ENCODE measurements at places on chromosomes 7 and 10.

DNA sequence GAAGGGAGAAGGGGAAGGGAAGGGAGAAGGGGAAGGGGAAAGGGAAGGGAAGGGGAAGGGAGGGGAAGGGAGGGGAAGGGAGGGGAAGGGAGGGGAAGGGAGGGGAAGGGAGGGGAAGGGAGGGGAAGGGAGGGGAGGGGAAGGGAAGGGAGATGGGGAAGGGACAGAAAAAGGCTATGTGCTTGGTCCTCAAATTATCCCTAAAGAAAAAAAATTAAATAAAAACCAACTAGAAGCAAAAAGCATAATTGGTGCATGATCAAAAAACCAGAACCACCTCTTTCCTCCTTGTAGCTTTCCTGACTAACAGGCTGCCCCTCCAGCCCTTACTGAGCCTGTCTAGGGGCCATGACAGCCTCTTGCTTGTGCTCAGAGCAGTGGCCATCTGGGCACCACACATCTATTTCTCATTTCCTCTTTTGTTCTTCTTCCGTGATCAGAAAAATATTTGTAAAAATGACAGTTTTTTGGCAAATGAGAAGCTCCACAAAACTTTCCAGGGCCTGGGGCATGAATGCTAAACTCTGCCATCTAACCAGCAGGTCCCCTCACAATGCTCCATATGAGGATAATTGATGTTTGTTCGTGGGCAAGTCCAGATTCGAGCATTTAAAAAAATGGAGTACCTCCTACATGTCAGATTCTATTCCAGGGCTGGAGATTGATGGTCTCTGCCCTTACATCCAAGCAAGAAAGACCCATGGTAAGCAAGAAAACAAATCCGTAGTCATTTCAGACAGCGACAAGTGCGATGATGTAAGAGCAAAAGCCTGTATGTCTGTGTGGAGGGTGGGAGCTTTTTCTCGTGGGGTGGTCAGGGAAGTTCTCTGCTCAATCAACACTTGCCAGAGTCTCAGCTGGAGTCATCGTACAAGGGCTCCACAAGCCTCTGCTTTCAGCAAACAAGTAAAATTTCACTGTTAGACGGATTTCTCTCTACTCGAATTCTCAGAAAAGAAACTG, 320.9 kb downstream of the WDR11 start:
- DNase-seq, result no peak

DNA sequence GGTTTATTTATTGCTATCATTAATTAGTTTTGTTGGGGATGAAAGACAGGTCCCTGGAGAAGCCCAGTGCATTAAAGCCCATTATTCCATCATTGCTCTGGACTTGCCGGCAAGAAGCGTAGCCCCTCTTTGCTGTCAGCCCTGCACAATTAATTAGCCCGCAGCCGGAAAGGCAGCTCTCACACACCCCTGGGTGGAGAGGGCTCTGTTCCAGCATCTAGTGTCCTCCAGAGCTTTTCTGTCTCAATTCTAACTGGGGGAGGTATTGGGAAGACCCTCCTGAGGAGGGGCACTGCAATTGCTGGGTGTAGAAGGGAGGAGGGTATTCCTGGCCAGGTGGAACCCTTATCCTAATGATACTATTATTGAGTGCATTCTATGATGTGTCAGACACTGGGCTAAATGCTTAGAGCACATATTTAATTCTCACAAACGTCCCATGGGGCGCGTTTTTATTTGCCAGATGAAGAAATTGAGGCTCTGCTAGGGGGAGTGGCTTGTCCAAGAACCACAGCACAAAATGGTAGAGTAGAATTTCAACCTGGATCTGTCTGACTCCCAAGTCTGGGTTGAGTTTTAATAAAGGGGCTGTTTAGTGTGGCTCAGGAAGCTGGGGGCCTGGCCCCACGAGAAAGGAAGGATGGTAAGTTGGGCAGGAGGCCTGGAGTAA, 148.1 kb upstream of the PCBD1 start:
- no peak for DNase-seq

DNA sequence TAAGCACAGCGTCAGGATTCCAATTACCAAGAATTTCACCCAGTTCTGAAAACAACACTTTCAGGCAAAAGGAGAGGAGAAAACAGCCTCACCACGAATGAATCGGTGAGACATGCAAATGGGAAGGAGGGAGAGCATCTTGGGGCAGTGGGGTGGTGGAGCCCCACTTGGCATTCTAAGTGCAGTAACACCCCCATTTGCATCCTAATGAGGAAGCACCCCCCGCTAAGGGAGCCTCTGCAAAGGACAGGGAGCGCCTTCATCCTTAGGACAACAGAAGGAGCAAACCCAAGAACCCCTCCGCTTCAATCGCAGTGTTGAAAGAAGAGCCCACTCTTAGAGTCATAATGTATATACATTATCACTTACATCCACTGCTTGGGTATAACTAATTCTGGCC, 46.8 kb downstream of the NRAP start:
- no peak for DNase-seq

- DNase-seq, result no peak
Observed at GRCh38 chr7:106767498-106768323, 97.4 kb upstream of the PIK3CG start.

- DNase-seq, result no peak
Observed at GRCh38 chr10:70661623-70662361, 10.5 kb upstream of the ADAMTS14 start.

- DNase-seq, result no peak
Observed at GRCh38 chr7:113608782-113609181, 310.0 kb downstream of the PPP1R3A start.

DNA sequence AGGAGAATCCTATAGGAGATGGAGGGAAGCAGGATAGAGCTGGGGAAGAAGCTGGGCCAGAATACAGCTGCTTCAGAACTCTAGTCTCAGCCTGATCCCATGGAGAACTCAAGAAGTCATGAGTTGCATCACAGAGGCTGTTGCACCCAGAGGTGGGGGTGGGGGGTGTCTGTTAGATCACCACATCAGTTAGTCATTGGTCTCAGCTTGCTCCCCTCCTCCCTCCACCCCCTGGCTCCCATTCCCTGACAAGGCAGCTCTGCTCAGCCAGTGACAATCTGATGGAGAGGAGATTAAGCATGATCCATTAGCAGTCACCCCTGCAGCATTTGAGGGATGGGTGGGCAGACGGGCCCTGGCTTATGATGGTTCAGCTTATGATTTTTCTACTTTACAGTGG, 58.4 kb upstream of the FGL2 start:
- DNase-seq, result no peak

DNA sequence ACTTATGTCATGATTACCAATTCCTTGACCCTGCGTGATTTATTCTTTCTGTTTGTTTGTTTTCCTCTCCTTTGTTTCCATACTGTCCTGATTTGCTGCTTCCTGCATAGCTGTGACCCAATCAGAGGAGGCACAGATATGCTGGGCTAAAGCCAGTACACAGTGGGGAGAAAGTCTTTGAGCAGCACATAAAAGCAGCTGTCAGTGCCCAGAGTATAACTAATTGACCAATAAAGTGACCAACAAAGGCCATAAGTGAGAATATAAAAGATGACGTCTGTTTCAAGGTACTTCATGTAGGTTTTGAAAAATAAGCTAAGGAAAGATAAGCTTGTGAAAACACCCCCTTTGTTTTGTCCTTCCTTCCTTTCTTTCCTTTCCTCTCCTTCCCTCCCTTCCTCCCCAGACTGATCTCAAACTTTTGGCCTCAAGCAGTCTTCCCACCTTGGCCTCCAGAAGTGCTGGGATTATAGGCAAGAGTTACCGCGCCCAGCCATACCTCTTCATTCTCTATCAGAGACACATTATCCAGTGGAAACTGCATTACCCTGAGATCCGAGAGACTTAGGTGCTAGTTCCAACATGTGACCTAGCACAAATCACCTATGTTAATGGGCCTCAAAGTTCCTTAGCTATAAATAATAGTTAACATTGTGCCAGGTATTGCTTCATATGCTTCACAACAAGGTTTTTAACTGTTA, 17.0 kb downstream of the BCAP29 start:
- no peak for DNase-seq

DNA sequence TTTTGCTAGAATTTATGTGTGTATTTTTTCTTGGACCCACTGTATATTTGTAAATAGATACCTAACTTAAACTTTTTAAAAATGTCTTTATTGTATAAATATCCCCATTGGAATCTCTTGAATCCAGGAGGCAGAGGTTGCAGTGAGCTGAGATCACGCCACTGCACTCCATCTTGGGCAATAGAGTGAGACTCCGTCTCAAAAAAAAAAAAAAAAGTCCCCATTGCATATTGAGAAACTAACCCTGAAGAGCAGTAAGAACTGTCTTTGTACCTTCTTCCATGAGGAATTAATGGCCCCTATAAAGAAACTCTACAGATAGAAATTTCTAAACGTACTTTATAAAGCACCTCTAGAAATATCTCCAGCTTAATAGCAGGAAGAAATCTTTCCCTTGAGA, 504.0 kb downstream of the SORCS1 start:
- DNase-seq, result no peak

- no peak for DNase-seq
Observed at GRCh38 chr7:130228840-130229502, 21.3 kb downstream of the SSMEM1 start.

- no peak for DNase-seq
Observed at GRCh38 chr7:48139459-48139858, 31.8 kb upstream of the ABCA13 start.
